ENCODE measurements at places on chromosomes 5 and 9.

DNA sequence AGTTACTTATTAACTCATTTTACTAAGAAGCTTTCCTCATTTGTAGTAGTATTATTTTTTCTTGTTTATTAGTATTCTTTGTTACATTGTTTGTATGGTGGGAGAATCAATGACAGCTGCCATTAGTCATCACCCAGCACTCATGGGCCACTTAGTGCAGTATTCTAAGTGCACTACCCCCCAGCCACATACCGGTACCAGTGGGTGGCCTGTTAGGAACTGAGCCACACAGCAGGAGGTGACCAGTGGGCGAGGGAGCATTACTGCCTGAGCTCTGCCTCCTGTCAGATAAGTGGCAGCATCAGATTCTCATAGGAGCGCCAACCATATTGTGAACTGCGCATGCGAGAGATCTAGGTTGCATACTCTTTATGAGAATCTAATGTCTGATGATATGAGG lies 24.2 kb upstream of the CAMLG start:
- no peak for DNase-seq

DNA sequence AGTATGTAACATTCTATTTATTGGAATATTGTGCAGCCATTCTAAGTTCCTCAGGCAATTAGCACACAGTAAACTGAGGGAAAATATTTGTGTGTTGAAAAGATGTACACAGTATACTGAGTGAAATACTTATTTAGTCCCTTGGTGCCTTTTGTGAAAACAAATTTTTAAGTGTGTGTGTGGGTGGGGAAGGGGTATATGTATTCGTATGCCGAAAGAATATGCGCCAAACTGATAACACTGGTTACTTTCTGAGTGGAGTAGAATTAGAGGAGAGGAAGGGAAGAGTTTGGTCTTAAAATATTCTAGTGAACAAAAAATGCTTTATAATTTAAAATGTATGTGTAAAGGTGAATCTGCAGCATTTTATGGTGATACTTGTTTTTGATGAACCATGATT lies 3.1 kb downstream of the DCP2 start:
- no peak for DNase-seq

- no peak for DNase-seq
These were observed 55.9 kb downstream of the ARHGAP26 start for GRCh38 chr5:142826093-142826492.

- DNase-seq = no peak
These were observed 38.3 kb upstream of the EGFL7 start for GRCh38 chr9:136624184-136624951.

GRCh38 chr5:150045549-150045948 lies 40.8 kb downstream of the CSF1R start:
- DNase-seq = no peak

GRCh38 chr9:127907867-127908659 lies 8.7 kb upstream of the ST6GALNAC6 start:
- DNase-seq = no peak

DNA sequence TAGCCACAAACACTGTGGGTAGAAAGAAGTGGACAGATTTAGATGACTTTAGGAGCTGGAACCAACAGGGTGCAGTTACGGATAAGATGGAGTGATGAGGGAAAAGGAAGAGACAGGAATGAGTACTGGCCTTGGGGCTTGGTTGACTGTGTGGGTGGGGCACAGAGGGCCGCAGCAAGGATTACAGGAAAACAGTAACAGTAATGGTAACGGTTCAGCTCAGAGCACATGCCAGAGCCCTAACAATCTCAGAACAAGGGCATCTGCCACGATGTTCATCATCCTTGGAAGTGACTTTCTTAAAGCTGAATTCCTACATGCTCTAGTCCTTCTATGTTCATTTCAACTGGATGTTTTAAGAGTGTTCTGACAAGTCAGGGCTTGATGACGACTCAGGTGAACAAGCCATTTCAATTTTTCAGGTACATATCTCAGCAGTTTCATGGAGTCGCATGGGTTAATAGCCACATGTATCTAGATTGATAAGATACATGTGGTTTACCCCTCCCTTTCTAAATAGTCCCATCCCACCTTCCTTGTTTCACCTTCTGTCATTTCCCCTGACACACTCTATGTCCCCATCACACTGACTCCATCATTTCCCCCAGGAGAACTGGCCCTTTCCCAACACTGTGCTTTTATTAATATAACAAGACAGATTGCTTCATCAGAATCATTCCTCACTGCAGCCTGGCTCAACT lies 65.0 kb downstream of the CEMIP2 start:
- DNase-seq = peak; percentile 21

- DNase-seq = no peak
These were observed 86.1 kb downstream of the AUH start for GRCh38 chr9:91275655-91276054.

DNA sequence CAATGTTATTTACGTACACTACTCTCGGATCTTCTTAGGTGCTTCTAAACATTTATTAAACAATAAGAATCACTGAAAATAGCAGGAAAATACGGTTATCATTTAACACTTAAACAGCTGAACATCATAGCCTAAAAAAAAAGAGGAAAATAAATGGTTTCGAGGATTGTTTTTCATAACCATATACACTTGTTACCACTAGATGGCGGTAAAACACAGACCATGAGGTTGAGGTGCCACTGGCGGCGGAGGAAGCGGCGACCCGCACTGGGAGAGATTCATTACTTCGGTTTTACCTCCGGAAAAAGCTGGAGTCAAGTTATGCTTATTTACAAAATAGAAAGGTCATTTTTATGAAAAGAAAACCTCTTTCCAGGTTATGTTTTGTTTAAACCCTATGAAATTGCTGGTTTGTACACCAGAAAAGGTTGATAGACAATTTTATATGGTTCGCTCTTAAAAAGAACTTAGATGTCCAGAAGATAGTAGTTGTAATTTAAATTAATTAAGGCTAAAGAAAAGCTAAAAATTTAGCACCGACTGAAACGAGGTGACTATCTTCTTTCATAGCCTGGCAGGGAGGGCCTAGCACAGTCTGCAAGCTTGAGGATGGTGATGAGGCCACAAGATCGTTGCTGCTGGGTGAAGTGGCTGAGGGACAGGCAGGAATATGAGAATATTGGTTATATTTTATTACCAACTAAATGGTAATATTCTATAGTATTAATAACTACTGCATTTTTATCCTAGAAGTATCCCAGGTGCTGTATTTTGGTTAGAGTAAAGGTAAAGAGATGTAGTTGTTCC lies 605.7 kb downstream of the RAB3C start:
- peak; percentile 85 for DNase-seq

GRCh38 chr5:72472666-72473422 lies 34.4 kb downstream of the ZNF366 start:
- DNase-seq = peak; percentile 86

DNA sequence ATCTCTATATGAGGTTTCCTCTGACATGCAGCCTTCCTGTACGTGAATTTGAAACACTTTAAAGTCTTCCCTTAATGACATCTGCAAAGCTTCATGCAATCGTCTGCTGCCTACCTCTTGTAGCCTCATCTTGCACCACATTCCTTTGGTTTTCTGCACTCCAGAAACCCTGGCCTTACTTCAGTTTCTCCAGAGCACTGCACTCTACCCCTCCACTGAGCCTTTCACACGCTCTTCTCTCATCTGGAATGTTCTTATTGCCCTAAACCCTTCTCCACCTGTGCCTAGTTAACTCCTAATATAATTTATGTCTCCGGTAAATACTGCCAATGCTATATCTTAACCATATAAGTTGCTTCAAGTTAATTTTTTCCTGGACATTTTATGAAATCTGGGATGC lies 168.8 kb upstream of the SLC27A6 start:
- no peak for DNase-seq

- DNase-seq = no peak
These were observed 143.3 kb upstream of the TNPO1 start for GRCh38 chr5:72673180-72673579.

GRCh38 chr5:107100121-107100520 lies 570.6 kb downstream of the EFNA5 start:
- DNase-seq = no peak

DNA sequence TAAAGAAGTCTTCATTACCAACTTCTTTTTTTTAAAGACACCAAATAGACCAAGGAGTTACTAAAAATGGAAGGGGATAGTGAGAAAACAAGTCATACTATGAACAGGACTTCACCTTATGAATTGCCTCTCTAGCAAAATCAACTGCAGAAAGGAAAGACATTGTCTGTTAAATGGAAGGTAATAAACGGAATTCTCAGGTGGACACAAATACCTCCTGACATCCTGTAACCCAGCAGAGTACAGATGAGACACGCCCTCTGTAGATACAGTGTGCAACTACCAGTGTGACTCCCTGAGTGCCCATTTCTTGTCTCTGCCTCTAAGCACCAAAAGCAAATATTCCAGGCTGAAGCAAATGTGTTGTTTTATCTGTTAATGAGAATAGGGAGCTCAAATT lies 12.2 kb upstream of the PLPP1 start:
- no peak for DNase-seq

DNA sequence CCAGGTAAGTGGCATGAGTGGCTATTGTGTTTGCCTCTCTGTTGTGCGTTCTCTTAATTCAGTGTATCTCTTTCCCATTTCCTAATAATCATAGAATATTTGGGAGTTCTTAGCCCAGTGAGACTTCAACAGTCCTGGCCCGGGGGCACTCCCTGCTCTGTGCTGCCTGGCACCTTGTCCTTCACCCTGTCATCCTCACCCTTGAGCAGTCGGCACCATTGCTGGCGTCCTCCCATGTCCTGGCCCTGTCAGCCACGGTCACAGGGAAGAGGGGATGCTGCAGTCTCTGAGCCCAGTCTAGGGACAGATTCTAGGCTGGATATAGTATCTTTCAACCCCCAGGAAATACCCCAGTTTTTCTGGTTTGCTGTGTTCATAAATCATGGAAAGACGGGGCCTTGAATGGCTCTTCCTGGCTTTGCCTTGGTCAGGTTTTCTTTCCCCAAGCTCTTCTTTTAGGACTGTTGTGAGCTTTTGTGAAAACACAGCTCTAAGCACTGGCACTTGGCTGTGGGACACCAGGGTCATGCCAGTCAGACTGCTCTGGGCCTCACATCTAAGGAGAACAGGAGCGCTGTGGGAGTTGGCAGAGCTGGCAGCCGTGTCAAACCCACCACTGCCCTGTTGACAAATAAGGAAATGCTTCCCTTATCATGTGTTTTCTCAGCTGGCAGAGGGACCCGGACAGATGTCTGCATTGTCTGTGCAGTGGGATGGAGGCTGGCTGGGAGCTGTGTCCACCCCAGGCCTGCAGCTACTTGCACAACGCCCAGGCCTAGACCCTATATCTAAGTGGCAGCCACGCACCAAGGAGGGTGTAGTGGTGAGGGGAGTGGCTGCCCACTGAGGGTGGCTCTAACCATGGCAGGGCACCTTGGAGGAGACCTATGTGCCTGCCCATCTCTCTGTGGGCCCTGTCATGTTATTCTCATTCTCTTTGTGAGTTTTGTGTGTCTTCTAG lies 378.6 kb downstream of the ICE1 start:
- no peak for DNase-seq

- DNase-seq = no peak
These were observed 2.9 kb downstream of the FOXE1 start for GRCh38 chr9:97855899-97856298.

DNA sequence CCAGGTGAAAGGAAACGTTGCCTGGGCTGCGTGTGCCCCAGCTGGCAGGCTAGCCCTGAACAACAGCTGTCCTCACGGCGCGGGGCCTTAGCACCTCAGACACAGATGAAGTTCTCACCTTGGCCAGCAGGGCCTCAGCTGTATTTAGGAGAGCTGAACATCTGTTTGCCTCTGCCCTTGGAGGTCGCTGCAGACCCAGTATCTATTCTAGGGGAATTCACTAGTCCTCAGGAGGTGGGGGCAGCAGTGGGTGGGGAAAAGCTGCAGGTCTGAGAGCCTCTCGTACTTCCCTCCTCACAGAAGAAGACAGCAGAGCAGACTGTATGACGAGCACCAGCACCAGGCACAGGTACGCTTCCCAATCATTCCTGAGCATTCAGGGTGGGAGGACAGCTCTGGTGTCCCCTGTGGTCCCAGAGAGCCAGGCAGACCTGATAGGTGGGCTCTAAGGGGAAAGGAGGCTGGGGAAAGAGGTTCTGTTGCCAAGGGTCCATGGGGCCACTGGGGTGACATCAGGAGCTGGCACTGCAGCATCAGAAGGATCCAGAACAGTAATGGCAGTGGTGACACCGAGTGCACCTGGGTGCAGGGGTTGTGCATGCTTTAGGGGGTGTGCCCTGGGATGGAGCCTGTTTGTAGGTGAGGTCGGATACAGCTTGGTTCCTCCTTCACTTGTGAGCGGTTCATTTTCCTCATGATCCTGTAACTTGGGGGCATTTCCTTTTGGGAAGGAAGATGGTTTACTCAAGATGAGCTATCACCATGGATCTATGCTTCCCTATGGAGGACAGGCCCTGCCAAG lies 13.8 kb downstream of the CD74 start:
- DNase-seq = no peak

DNA sequence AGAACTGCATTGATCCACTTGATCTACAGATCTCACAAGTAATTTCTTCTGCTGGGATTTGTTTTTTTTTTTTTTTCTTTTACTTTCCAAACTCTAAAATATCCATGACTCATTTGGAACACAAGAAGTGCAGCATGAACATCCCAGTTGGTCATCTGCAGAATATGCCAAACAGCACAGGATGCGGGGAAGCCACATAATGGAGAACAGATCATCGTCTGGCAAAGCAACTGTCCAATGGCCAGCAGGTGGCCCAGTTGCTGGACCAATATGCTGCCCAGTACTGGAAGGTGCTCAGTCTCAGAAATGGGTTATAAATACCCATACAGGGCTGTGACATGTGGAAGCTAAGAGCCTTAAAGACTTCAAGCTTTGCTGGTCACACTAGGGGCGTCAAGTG lies 221.3 kb upstream of the TAS2R1 start:
- no peak for DNase-seq

GRCh38 chr5:140828362-140828737 lies 590 bp downstream of the PCDHA6 start:
- DNase-seq = no peak

DNA sequence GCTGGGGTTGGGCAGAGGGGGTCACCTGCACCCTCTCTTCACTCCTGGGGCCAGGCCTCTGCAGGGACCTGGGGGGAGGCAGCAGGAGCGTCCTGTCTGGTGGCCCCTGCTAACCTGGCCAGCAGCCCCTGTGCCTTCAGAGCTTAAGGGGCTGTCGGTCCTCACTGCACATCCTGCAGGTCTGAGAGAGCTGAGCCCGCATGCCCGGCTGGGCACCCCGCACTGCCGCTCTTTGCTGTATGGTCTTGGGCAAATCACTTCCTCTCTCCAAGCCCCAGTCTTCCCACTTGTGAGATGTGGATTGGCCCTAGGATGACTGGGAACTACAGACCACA lies 7.9 kb downstream of the FLT4 start:
- DNase-seq = no peak
